Fibroblast of skin of left biceps (primary cell): ENCODE measurements at places on chromosomes 13 and 19.
A peak's percentile ranks its signal among the peaks of the same experiment; 100 is the strongest.

GRCh38 chr19:18756896-18757295 is 34.2 kb downstream of the COMP start:
- no peak for DNase-seq

DNA sequence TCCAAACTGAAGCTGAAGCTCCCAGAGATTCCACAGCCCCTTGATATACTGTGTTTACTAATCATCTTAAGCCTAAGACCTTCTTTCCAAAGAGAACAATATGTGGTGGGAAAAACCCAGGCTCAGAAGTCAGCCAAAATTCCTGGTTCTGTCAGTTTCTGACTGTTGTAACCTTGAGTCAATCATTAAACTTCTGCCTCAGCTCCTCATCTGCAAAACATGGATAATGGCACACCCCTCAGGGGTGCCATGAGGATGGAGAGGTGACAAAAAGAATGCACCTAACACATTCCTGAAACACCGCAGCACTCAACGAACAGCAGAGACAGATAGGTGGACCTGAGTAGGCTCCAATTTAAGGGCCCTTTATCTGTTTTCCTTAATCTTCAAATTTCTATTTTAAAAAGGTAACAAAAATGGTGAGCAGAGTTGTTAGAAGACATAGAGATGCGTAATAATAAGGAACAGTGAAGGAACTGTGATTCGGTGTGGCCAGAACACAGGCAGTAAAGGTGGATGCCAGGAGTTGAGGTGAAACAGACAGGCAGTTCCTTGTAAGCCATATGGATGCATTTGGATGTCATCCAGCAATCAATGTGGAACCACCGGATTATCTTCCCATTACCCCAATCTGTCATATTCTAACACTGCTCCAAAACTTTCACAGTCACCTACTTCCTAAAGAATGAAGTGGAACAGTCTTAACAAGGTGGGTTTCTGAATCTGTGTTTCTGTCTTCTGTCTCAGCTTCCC is 56.6 kb upstream of the DOCK9 start:
- no peak for DNase-seq

DNA sequence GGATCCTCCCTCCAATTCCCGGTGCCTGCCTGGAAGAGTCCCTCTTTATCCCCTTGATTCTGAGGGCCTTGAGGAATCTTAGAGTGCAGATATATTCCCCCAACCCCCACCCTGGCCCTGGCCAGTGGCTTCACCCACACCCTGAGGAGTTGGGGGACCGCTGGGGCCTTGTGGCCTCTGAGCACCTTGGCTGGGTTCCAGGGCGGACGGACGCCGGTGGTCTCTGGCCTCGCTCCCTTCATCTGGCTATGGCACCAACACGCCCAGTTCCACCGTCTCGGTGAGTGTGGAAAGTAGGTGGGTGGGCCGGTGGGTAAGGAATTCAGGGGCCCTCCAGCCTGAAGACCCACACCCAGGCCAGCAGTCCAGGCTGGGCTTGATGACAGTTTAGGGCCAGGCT is 5.0 kb downstream of the MAST1 start:
- no peak for DNase-seq

DNA sequence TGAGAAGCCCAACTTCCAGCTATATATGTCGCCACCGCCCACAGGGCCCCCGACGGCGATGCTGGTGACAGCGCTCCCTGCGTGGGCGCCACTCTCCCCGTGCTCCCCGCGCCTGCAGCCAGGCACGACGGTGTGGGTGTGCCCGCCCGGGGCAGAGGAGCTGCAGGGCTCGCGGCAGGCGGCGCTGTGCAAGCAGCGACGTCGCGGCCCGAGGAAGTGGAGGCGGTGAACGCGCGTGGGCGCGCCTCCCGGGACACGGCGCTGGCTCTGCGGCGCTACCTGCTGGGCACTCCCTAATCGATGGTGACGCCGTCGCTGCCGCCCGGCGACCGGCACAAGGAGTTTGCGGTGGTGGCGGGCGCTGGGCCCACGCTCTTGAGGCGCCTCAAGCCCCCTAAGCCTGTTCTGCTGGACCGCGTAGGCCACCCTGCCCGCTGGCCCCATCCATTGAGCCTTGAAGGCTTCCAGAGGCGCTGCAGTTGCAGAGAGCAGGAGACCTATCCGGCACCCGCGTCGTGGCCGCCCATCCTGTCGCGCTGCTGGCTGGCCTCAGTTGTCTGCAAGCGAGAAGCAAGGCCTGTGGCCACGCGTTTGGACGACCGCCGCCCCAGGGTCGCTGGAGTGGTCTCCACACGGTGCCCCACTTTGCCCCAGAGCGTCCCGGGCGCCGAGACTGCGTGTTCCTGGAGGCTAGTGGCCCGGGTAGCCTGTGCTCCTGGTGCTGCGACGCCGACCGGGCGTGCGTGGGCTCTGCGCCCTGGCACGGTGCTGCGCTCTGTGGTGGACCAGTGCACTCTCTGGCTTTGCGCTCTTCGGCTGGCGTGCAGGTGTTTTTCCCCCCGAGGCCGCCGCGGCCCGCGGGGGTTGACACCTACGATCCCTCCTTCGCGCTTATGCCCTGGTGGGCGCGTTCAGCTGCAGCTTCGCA is 23.1 kb downstream of the LRFN3 start:
- DNase-seq, result no peak

GRCh38 chr19:13382633-13382938 is 123.7 kb downstream of the CACNA1A start:
- no peak for DNase-seq

GRCh38 chr13:28002886-28003698 is 14.6 kb upstream of the URAD start:
- no peak for DNase-seq

- no peak for DNase-seq
Observed at GRCh38 chr13:27283906-27284493, 13.4 kb downstream of the RASL11A start.

DNA sequence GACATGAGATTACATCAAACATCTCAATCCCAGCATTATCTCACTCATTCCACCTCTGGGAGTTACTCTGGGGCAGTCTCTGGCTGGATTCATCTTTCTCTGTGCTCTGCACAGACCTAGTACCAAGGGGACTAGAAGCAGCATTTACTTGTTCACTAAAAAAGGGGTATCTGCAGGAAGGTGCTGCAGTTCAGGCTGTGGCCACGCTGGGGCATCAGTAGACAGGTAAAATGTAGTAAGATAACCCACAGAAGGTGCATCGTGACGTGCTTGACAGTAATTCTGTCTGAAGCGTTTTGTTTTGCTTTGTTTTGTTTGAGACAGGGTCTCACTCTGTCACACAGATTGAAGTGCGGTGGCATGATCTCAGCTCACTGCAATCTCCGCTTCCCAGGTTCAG is 29.3 kb downstream of the ZNF564 start:
- no peak for DNase-seq

DNA sequence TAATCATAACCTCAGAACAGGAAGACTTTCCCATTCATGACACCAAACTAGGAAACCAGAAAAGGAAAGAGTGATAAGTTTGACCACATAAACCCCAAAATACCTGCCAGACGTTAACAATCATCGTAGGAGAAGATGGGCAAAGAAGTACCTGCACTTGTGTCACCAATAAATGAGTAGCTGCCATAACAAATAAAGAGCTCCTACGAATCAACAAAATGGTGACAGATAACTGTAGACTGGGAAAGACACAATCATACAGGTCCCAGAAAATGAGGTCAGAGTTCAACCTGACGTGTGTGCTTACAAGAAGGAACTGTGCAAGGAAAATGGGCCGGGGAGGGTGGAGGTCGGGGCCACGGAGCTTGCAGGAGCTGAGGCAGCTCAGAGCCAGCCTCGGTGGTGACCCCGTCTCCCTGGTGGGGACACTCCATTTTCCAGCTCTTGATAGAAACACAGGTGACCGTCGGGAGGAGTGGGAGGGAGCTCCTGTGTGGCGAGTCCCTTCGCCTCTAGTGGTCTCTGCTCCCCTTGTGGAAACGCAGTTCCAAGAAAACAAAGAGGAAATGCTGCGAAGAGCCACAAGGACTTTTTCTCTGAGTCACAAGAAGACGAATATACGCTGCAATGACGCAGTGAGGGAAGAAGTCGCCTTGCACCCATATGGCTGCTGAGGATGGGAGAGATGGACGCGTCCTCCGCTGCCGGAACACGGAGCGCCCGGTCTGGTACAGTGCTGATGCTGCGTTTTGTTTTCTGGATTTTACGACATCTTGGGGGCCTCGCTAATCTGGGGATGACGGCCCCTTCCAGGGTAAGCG is 9.5 kb downstream of the PIP5K1C start:
- no peak for DNase-seq

- DNase-seq, result peak; percentile 14
Observed at GRCh38 chr13:28147495-28147894, 9.2 kb downstream of the PAN3 start.

DNA sequence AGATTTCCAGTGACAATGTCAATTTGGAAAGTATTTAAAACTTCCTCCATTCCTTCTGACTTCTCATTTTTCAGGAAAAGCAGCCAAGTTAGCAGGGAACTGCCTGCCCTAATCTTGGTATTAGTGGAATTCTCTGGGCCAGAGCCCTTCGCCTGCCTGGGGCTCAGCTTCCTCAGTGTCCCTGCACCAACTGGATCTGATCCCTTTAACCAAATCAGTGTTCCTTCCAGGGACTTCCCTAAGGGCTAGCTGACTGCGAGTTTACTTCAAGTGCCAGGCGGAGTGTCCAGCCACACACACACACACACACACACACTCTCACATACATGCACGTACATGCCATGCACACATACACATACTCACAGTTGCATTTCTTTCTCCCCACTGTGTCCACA is 20.0 kb downstream of the RAB20 start:
- DNase-seq, result no peak

DNA sequence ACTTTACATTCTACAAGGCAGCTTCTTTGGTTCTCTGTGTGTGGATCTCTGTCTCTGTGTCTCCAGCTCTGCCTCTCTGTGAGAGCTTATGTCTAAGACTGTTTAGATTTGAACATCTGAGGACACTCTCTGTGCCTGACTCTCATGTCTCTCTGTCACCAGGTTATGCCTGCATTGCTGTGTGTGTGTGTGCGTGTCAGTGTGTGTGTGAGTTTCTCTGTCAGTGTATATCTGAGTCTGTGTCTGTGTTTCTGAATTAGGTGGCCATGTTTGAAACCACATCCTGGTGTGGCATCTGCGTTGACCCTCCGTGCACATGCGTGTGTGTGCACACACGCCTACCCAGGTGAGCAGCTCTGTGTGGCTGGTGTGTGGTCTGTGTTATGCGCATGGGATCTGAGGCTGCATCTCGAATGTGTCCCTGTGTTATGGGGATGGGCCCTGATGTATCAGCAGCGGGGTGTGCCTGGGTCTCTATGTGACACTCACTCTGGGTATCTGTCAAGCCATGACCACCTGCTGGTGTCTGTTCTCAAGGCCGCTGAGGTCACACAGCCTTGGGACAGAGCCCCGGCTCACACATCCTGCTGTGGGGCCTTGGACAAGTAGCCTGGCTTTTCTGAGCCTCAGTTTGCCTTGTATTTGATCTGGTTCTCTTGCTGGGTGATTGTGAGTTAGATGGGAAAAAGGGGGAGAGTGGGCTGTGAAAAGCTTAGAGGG is 6.7 kb downstream of the ATP1A3 start:
- no peak for DNase-seq

- no peak for DNase-seq
Observed at GRCh38 chr19:10460714-10461046, 40.3 kb downstream of the PDE4A start.

DNA sequence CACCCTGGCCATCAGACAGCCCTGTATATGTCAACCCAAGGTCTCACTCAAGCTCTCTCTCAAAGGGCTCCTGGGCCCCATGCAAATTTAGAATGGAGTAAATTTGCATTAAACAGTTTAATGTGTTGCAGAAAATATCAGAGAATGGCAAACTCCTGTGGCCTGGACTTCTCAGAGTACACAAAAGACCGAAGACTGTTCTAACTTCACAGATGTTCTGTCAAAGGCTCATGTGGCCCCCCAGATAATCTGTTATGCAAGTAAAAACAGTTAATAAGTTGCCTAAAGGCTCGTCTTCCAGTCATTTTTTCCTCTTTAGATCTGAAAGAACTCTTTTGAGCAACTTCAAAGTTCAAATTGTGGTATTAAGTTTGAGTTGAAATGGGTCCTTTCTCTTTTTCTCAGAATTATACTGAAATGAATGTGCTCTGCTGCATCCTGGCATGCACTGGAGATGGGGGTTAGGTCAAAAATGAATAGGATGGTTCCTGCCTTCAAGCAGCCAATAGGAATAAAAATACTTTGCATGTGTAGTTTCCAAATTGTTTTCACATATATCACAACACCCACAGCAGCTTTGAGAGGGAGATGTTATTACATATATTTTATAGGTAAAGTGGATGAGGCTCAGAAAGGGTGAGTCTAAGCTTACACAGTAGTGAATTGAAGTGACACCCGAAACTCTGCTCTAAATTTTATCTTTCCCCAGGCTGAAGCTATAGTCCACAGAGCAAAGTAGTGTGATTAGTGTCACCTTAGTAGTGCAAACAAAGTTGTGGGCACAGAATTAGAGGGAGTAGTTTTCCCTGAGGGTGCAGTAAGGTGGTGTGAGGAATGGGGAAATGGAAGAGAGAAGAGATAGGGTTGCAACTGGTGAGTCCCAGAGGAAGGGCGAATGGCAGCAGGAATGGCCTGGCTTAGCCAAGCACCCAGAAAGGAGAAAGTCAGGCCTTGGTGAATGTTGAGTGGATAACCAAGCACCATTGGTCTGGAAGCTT is 205.0 kb upstream of the RFC3 start:
- no peak for DNase-seq

DNA sequence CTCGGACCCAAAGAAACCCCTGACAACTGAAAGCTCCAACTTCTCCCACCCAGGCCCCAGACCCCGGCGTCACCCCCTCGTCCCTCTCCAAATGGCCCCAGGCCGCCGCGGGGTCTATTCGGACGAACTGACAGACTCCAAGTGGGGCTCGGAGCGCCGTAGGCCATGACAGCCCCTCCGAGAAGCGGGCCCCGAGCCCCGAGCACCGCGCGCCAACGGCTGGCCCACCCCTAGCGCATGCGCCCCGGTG is 360 bp downstream of the DDX39A start:
- DNase-seq, result no peak

- peak; percentile 37 for DNase-seq
Observed at GRCh38 chr13:93776936-93777335, 550.3 kb downstream of the GPC6 start.

DNA sequence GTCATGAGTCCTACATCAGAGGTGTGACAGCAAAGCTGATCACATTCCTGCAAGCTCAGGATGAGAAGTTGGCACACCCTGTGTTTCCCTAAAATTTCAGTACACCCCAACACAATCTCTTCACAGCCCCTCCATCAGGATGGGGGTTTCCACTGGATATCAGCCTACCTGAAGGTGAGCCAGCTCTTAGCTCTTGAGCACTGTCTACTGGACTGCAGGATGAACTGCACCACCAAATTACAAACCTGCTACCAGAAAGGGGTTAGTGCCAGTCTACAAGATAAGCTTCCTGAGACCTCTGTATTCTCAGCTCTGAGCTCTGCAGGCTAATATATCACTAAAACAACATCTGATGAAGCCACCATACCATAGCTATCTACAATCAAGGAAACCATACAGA is 1616.2 kb upstream of the SPRY2 start:
- no peak for DNase-seq

GRCh38 chr19:7746903-7747884 is at the start of gene CD209:
CD209 (minus strand) TSS chr19:7747534; CDS start chr19:7747511, 23 bp downstream.
- DNase-seq, result no peak

DNA sequence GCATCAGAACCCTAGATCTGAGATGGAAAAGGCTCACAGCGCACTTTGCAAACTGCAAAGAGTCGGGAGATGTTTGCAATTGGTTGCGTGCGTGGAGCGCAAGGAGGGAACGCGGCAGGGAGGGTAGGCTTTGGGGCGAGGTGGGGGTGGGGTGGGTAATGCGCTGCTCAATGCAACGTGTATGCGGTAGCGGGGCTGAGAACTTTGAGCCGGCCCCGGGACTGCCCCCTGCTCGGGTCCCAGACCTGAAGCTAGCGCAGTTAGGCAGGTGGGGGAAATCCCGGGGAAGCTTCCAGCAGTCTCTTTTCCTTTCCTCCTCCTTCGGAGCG is 971 bp downstream of the FOSB start:
- no peak for DNase-seq
